ENCODE measurements at places on chromosomes 16 and 17.

- DNase-seq = no peak
Measured at GRCh38 chr17:70936724-70937123, 767.4 kb downstream of the KCNJ2 start.

GRCh38 chr16:69404275-69404805 lies 18.5 kb upstream of the TERF2 start:
- DNase-seq = no peak

- DNase-seq = no peak
Measured at GRCh38 chr17:72470734-72471133, 349.9 kb downstream of the SOX9 start.

GRCh38 chr16:88927010-88927409 lies 50.0 kb downstream of the CBFA2T3 start:
- no peak for DNase-seq

DNA sequence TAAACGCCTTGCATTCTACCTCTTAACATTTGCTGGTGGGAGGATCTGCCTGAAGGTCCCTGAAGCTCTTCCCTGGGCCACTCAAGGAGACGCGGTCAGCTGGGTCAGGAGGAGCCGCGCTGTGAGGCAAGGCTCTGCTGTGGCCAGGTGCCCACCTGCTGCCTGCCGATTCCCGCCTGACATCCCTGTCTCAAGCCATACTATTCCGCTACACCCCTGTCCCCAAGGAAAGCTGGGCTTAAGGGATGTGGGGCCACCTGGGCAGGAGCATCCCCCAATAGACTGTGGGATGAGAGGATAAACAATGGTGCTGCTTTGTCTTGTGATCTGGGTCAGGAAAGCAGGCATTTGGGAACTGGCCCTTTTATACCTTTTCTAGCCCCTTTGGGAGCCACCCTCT lies 5.1 kb downstream of the TPPP3 start:
- no peak for DNase-seq

DNA sequence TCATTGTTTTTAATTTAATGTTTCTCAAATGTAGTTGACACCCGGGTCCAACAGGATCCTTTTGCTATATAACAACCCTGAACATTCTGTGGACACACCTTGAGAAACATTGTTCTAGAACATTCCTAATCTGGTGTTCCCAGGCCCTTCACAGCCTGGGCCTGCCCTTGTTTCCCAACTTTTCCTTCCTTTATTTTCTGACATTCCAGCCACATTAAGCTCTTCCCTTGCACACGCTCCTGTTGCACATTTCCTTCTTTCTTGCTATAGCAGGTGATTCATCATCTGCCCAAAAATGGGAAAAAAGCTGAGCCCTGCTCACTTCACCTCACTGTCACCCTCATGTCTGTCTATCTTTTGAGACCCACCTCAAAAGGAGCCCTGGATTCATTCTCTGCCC lies 67.9 kb upstream of the MARCHF10 start:
- DNase-seq = no peak

- no peak for DNase-seq
Measured at GRCh38 chr17:34781071-34781470, 180.2 kb downstream of the CCT6B start.

DNA sequence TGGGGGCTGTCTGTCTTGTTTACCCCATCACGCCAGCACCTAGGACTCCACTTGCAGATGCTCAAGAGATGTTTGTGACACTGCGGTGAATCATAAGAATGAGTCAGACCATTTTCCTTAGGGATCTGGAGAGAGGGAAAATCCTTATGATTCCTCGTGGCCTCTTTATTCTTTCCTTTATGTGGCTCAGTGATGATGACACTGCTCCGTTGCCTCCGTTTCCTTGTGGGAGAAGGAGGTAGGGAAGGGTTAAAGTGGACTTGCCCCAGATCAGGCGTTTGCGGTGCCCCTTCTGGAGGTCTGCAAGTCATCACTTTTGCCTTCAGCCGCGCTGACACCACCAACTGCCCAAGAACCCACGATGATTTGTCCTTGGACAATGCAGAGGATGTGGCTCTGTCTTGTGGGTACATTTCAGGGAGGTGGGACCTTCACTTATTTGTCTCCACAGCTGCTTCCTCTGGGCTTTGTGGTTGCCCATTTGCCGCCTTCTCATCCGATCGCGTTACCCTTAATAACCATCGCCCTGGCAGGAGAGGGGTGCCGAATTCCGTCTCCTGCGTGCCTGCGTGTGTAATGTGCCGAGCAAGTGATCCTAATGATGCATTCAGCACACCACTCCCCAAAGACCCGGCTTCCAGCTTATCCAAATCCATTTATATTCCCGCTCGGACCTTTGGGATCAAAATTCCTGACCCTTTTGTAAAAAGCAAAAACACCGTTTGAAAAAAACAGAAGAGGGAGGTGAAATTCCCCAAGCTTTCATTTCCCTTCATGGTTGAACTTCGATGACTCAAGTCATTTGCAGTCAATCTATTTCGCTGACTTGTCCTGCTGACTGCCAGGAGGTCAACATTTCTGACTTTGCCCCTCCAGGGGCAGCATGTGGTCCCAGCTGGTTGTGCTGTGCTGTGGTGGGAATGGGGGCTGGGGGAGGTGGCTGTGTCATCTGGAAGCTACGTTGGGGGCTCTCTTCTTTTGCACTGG lies 87.2 kb upstream of the IRX3 start:
- no peak for DNase-seq

DNA sequence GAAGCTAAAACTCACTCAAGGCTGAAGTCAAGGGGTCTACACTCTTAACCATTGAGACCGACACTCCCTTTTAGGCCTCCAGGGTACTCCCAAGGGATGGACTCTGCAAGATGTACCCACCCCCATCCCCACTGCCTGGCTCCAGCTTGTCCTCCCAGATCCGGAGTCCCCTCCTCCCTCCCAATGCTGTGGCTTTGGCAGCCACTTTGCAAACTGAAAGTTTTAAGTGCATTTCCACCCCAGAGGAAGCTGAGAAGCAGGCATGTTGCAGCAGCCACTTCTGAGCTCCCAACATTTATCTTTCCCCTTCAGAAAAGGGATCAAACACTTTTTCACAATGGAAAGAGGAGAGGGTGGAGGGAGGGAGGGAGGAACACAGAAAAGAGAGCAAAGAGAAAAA lies 115.2 kb downstream of the COPRS start:
- DNase-seq = no peak

GRCh38 chr17:82570277-82570676 lies 50.7 kb downstream of the FOXK2 start:
- no peak for DNase-seq

DNA sequence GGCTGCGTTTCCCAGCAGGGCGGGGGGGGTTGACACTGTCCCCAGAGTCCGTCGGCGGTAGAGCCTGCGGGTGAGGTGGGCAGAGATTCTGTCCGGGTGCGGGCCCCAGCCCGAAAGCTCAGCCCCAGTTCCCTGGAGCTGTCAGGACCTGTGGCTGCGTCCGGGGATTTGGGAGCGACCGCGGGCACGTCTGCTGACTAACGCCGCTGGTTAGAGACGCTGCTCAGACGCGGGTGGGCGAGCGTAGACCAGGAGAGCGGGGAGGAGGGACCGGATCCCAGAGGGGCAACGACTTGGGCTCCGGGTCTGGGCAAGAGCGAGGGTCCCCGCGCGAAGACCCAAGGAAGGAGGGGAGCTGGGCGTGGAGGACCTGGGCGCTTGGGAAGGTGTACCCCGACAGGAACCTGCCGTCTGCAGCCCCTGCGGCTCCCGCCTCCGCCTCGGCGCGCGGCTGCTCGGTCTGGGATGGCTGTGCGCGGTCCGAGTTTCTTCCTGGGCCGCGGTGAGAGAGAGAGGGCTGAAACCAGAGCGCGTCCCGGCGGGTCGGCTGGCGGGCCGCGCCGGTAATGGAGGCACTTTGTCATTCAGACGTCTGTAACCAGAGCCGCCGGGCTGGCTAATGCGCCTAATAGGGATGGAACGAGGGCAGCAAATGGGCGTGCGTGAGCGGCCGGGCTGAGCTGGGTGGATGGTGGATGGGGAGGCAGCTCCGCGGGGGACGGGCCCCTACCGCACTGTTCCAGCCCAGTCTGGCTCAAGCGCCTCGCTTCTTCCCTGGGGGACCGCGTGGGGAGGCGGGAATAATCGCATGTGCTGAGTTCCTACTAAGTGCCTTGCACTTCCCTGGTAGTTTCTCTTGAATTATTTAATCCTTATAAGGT lies 2.3 kb downstream of the NGFR start:
- peak; percentile 65 for DNase-seq

GRCh38 chr17:71634376-71634775 lies 486.4 kb upstream of the SOX9 start:
- DNase-seq = no peak

GRCh38 chr17:77478899-77479298 lies 338.1 kb downstream of the SEC14L1 start:
- no peak for DNase-seq

- DNase-seq = no peak
Measured at GRCh38 chr16:29810699-29811169, 1.3 kb upstream of the PRRT2 start.

GRCh38 chr16:21302454-21302853 lies 24.4 kb upstream of the CRYM start:
- no peak for DNase-seq

DNA sequence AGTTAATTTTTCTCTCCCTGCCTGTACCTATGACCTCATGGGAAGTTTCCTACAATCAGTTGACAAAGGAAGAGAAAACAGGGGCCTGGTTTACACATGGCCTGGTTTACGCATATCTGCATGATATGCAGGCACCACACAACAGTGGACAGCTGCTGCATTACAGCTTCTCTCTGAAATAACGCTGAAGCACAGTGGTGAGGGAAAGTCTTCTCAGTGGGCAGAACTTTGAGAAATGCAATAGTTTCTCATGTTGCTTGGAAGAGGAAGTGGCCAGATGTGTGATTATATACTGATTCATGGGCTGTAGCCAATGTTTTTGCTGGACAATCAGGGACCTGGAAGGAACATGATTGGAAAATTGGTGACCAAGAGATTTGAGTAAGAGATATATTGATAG lies 324.1 kb upstream of the GOT2 start:
- DNase-seq = no peak

DNA sequence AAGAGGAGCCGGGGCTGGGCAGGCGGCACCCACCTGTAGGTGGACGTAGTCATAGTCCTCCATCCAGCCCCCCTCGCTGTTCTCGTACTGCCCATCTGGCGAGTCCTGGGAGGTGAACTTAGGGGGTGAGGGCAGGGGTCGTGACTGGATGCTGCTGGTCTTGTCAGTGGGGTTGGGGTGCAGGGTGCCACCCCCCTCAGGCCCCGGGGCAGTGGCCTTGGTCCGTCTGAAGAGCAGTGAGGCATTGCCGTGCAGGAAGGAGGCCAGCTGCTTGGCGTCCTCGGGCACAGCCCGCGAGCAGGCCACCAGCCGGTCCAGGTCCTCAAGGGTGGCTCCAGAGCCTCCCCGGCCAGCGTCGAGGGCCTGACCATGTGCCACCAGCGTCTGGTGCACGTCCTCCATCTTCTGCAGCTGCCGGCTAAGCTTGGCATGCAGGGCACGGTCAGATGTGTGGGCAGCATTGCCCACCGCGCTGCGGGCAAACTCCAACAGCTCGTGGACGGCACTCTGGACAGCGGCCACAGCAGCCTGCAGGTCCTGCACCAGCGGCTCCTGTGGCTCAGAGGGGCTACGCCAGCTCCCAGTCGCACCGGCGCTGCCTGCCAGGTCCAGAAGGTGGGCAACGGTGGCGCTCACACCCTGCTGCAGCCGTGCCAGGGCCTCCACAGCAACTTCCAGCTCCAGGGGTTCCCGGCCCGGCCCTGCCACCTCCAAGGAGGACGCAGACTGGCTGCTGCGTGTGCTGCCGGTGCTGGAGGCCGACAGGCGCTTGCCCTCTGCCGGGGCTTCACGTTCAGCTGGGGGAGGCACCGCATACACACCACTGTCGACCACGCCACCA lies 16.3 kb downstream of the CTRB1 start:
- no peak for DNase-seq

- no peak for DNase-seq
Measured at GRCh38 chr16:28931801-28932225, at the start of gene CD19. TSS of gene CD19 (plus strand) at chr16:28931971. CDS start at chr16:28932001, 30 bp downstream.

DNA sequence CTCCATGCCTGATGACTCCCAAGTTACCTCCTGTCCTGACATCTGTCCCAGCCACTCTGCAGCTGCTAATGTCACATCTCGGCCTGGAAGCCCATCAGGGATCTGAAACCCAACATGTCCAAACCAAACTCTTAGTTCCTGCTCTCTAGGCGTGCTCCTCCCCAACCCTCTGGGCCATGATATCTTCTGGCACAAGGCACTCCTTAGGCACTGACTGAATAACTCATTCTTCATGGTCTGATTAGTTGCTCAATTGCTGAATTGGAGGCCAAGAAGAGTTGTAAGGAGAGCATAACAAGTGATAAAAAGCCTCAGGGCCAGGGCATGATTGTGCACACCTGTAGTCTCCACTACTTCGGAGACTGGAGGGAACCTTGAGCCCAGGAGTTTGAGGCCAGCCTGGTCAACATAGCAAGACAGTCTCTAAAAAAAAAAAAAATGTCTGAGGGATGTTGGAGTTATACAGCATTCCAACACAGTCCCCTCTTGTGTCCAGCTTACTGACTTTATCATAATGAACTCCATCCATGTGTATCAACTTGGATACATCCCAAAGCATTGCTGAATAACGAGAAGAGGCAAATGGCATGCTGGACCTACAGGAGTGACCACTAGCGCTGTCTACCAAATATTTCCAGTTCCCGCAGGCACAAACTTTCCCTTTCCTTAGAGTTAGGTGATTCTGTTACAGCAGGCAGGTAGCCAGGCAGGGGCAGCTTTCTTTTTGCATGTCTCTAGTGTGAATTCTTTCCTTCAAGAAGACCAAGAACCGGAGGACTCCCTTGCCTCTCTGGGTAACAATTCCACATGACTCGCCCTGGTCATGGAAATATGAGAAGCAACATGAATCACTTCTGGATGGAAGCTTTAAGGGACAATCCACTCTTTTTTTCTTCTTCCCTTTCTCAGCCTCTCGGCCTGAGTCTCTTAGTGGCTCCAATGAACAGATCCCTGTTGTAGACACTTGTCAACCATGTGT lies 18.1 kb upstream of the SHCBP1 start:
- no peak for DNase-seq

- DNase-seq = peak; percentile 61
Measured at GRCh38 chr17:74295625-74296547, 21.9 kb downstream of the DNAI2 start.

DNA sequence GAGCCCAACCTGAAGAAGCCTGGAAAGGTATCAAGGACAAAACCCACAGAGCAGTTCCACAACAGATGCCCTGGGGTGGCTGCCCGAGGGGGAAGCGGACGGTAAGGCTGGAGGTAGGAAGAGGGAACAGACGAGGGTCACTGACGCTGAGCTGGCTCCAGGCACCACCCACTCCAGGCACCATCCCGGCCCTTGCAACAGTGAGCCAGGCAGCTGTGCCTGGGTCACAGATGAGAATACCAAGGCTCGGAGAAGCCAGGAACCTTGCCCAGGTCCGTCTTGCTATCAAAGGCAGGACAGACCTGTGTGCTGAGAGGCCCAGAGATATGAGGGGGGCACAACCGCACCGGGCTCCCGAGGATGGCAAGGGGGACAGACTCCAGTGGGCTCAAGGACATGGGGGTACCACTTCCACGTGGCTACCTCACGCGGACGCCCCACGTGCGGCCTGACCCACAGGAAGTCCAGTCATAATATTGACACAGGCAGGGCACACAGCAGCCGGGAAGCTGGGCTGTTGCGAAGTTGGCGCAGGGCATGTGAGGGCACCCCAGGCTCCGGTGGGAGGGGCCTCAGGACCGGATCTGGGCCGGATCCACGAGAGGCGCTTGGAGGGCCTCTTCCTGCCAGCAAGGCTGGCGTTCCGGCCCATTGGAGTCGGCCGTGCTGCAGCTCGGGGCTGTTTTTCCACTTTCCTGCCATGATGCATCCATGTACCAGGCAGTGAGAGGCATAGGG lies 29.9 kb downstream of the PEMT start:
- peak; percentile 82 for DNase-seq

GRCh38 chr16:4534151-4534790 lies 4.3 kb downstream of the CDIP1 start:
- no peak for DNase-seq

GRCh38 chr16:63581570-63581969 lies 1540.3 kb downstream of the CDH11 start:
- DNase-seq = peak; percentile 54
